ENCODE measurements at places on chromosomes 16 and 17. TPM values are rescaled to one million over a fixed set of nuclear protein-coding genes. Genes with fewer than 3 reads are reported as not detected.

GRCh38 chr17:65434251-65434650 lies 127.2 kb downstream of the AXIN2 start:
- DNase-seq, result no peak

- no peak for DNase-seq
Observed at GRCh38 chr17:1264196-1264595, 6.0 kb upstream of the BHLHA9 start.

DNA sequence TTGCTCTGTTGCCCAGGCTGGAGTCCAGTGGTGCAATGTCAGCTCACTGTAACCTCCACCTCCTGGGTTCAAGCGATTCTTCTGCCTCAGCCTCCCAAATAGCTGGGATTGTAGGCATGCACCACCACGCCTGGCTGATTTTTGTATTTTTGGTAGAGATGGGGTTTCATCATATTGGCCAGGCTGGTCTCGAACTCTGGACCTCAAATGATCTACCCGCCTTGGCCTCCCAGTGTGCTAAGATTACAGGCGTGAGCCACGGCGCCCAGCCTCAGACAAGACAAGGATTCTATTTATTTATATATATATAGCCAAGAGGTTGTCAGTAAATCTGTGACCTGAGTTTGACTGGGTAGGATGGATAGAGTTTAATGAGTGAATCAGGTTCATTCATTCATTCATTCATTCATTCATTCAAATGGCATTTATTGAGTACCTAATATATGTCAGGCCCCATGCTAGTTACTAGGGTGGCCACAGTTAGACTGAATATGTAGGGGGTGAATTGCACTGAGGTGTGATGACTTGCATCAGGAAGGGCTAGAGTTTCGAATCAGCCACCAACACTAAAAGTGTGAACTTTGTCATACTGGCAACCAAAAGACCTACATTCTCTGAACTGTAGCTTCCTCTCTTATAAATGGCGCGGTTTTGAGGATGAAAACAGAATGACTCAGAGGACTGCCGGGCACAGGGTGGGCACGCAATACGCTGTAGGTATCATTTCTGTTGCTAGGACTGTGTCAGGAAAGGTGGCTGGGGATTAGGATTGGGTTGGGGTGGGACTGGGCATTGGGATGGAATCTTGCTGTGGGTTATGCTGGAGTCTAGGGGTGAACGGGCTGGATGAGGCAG lies 37.8 kb downstream of the ITGAE start:
- no peak for DNase-seq

DNA sequence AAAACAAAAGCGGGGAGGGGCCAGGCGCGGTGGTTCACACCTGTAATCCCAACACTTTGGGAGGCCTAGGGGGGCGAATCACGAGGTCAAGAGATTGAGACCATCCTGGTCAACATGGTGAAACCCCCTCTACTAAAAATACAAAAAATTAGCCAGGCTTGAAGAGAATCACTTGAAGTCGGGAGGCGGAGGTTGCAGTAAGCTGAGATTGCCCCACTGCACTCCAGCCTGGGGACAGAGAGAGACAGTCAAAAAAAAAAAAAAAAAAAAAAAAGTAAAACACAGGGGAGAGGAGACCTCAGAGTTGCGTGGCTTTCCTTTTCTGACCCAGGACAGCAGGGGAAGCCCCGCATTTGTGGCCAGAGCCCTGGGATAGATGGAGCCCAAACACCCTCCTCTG lies 19.9 kb downstream of the ACTG1 start:
- no peak for DNase-seq

GRCh38 chr16:16083421-16084156 lies 134.2 kb downstream of the ABCC1 start:
- no peak for DNase-seq

DNA sequence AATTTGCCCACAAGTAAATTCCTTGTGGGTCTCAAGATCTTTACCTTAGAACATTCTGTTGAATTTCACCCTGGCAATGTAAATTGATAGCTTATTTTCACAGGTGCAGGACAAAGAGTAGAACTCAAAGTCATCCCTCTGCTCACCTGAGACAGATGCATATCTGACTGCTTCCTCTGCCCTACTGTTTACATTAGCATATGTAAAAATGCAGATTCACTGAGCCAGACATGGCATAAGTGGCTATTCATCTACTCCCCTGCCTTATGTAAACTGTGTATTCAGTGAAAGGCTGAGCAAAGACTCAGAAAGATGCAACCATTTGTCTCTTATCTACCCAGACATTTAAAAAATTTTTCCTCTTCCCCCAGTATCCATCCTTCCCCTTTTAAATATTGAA lies 22.3 kb upstream of the MILR1 start:
- DNase-seq, result no peak

- no peak for DNase-seq
Observed at GRCh38 chr17:60090417-60090816, 11.7 kb upstream of the HEATR6 start.

DNA sequence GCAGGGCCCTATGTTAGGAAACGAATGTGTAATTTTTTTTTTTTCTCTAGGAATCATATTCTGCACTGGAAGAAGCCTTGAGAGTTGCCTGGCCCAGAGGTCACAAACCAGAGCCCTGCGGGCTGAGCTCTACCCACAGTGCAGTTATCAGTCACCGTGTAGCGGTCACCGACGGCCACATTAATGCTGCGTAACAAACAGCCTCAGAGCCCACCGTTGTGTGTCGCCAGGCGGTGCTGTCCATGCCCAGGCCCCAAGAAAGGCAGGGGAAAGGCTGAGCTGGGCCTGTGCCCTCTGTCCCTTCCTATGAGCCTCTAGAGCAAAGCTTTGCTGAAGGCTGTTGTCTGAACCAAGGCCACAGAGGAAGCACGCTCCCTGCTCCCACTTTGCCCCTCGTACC lies 4.5 kb upstream of the LMF1 start:
- DNase-seq, result no peak

- no peak for DNase-seq
Observed at GRCh38 chr16:73692861-73693260, 603.8 kb upstream of the PSMD7 start.

DNA sequence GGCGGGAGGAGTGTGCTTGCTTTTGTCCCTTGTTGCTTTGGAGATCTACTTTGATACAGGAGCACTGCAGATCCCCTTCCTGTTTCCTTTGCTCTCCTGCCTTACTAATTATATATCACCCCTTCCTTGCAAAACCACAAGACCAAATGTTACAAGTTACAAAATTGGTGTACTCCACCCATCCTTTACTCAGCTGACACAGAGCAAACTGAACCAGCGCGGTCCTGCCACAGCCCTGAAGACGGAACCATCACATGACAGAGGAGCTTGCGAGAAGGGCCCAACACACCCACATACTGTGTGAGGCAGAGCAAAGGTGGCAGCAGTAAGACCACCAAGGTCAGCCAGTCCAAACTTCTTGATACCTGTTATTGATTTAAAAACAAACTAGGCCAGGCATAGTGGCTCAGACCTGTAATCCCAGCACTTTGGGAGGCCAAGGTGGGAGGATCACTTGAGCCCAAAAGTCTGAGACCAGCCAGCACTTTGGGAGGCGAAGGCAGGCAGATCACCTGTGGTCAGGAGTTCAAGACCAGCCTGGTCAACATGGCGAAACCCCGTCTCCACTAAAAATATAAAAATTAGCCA lies 33.2 kb downstream of the CYTH1 start:
- DNase-seq, result peak; percentile 79

- no peak for DNase-seq
Observed at GRCh38 chr17:17060001-17060922, 18.0 kb downstream of the MPRIP start.

DNA sequence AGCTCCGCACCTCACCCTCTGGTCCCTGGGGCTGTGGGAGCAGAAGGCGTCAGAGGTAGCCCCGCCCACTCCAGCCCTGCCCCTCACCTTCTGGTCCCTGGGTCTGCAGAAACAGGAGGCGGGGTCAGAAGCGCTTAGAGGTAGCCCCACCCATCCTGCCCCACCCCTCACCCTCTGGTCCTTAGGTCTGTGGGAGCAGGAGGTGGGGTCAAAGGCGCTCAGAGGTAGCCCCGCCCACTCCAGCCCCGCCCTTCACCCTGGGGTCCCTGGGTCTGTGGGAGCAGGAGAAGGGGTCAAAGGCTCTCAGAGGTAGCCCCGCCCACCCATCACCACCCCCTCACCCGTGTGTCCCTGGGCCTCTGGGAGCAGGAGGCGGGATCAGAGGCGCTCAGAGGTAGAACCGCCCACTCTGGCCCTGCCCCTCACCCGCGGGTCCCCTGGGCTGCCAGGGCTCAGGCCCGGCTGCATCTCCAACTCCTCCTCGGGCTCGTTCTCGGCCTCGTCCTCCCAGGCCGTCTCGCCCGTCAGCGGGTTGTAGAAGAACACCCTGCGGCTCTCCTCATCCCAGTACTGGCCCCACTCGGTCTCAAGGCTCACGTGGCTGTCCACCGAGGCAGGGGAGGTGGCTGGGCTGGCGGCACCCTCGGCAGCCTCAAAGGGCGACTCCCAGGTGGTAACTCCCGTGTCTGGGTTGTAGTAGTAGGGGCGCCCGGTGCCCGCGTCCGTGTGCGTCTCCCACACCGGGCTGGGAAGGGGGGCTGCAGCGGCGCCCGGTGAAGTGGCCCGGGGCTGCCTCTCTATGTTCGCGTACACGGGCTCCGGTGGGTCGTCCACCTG lies 27.2 kb downstream of the ARHGAP27 start:
- DNase-seq, result no peak

DNA sequence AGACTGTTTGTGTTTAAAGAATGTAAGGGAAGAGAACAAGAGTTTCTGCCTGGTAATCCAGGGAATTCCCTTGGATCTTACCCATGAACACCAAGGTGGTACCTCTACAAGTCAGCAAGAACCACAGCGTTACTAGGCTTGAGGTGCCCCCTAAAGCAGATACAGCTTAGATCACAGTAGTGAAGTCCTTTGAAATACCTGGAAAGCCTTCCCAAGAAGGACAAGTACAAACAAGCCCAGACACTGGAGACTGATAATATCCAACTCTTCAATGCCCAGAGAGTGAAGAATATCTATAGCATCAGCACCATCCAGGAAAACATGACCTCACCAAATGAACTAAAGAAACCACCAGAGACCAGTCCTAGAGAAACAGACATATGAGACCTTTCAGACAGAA lies 3.8 kb upstream of the APPBP2 start:
- DNase-seq, result no peak

GRCh38 chr16:12515746-12516145 lies 287.9 kb downstream of the CPPED1 start:
- DNase-seq, result no peak

- DNase-seq, result no peak
Observed at GRCh38 chr17:82195675-82196672, 16.7 kb downstream of the CCDC57 start.

DNA sequence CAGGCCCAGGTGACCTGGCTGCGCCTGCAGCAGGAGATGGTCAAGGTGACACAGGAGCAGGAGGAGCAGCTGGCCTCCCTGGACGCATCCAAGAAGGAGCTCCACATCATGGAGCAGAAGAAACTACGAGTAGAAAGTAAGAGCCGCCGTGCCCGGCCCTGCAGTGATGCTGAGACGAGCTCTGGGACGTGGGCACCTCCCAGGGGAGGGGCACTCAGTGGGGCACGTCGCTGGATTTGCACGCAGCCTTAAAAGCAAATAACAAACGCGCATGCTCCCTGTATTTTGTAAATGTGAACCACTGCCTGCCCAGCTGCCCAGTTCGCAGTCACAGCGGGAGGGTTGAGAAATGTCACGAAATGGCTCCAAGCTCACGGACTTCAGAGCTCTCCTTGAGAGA lies 15.3 kb upstream of the GAA start:
- no peak for DNase-seq

DNA sequence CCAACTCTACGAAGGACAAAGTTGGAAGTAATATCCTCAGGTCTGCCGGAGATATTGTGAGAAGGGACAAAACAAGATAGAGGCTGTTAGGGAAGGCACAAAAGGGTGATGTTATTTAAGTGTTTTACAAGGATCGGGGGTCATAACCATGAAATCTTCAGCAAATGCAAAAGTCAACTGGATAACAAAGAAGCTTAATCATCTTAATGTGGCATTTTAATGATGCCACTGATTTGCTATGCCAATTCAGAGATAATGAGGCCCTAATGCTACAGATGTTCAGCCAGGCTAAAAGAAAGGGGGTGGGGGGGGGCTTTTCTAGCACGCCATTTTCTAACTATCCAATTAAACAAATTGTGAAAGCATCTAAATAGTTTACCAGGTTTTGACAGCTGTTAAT lies 63.1 kb downstream of the IKZF3 start:
- DNase-seq, result no peak

DNA sequence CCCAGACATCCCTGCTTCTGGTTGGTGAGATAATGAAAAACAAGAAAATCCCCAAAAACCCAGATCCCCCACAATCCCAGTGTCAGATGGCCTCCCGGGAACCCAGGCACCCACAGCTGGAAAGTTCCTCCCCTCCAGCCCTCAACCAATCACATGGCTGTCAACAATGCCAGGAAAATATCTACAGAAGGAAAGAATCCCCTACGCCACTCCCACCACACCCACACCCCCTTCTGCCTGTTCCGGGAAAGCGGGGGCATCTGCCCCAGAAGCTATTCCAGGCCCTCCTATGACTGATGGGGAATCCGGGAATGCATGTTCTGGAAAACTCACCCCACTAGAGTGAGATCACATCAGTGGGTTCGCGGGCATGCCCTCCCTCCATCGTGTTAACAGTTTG lies 1.8 kb downstream of the TMEM95 start:
- DNase-seq, result no peak

- no peak for DNase-seq
Observed at GRCh38 chr16:9286930-9287329, 195.5 kb downstream of the HAPSTR1 start.

DNA sequence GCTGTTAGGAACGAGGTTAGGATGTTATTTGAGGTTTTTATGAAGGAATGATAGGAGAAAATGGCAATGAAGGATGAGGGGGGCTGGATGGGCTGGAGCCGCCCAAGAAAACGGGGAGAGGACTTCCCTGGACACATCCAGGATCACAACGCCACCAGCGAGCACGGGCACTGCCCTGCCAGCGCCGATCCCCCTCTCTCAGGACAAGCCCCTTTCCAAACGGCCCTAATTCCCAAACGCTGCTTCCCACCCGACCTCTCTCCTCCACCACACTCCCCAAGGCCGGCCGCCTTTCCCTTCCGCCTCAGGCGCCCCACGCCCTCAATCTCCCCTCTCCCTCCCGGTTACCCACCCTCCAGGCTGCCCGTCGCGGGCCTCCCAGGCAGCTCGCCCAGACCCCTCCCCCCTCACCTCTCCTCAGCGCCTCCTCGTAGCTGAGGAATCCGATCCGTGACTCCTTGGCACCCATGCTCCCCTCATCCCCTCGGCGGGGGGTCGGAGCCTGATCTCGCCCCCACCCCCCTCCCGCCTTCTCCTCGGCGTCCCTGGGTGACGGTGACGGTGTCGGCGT lies 377 bp downstream of the USP32 start:
- no peak for DNase-seq

Gene DNAI2
- total RNA-seq, result not detected

Gene SLC52A1
- 2.5 TPM for total RNA-seq

Gene TBC1D3E
- total RNA-seq, result not detected

Gene PIK3R5
- 8.4 TPM for total RNA-seq

Gene CSH2
- not detected for total RNA-seq

Gene GNGT2
- total RNA-seq, result 2.9 TPM

Gene MPHOSPH6
- 42.2 TPM for total RNA-seq

Gene CDYL2
- total RNA-seq, result 34.3 TPM

Gene YPEL3
- 31.0 TPM for total RNA-seq

Gene RSPRY1
- 44.7 TPM for total RNA-seq

Gene KCNJ12
- total RNA-seq, result 1.6 TPM

Gene MPV17L
- total RNA-seq, result 17.1 TPM

Gene KRTAP9-4
- total RNA-seq, result not detected

Gene CLEC18B
- 2.4 TPM for total RNA-seq

All from ureter (tissue), 1 donor.